ENCODE measurements at places on chromosomes 7 and 10.

DNA sequence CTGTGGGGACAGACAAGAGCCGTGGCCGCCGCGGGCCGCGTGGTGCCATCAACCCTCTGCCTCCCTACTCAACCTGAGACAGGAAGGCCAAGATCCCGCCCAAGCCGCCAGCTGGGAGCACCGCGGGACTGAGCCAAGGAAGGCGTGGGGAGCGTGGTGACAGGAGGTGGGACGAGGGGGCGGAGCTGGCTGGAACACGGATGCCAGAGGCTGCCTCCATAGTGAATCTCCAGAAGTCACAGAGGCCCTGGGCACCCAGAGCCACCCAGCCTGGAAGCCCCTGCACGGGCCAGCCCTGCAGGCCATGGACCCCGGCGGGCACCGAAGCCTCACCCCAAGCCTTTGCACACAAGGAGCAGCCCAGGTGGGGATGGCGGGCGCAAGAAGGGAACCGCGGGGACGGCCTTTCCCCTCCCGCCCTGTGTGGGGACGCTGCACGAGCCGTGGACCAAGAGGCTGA lies 18.1 kb upstream of the DPYSL4 start:
- DNase-seq: peak; percentile 25

DNA sequence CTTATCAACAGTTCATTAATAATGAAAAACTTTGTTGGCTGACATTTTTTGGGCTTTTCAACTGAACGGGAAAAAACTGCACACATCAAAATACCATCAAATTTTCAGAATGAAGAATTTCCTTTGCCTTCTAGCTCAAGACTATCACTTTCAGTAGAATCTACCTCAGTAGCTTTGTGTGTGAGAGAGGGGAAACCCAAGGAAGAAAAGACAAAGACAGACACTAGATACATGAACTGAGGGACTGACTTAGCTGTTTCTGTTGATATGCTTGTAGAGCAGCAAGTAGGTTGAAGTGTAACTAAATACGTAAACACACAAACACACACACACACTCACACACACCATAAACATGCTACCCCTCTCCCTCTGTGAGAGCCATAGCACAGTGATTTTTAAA lies 257.1 kb downstream of the CDK14 start:
- DNase-seq: no peak

- DNase-seq: no peak
These were observed 12.9 kb downstream of the AGK start for GRCh38 chr7:141563956-141564623.

- no peak for DNase-seq
These were observed 10.4 kb upstream of the CALML3 start for GRCh38 chr10:5514226-5514850.

DNA sequence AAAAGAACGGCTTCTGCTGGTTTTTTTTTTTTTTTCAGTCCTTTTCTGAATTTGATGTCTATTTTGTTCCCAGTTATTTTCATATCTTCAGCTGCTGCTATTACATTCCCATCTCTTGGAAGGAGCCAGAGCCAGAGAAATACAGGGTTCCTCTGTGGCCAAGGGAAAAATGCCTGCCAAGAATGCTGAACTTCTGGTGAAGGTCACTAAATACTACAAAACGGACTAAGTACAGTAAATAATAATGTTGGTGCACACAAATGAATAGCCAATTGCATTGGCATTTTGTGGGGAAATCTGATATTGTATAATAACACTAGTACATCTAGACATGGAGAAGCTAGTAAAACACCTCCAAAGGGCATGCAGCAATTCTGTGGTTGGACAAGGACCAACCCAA lies 56.3 kb upstream of the ZEB1 start:
- DNase-seq: no peak

GRCh38 chr10:30013757-30014156 lies 45.6 kb downstream of the JCAD start:
- DNase-seq: peak; percentile 78

- DNase-seq: no peak
These were observed 258.0 kb downstream of the XPNPEP1 start for GRCh38 chr10:109665321-109665720.

GRCh38 chr7:50362712-50363282 lies 58.3 kb downstream of the IKZF1 start:
- no peak for DNase-seq

DNA sequence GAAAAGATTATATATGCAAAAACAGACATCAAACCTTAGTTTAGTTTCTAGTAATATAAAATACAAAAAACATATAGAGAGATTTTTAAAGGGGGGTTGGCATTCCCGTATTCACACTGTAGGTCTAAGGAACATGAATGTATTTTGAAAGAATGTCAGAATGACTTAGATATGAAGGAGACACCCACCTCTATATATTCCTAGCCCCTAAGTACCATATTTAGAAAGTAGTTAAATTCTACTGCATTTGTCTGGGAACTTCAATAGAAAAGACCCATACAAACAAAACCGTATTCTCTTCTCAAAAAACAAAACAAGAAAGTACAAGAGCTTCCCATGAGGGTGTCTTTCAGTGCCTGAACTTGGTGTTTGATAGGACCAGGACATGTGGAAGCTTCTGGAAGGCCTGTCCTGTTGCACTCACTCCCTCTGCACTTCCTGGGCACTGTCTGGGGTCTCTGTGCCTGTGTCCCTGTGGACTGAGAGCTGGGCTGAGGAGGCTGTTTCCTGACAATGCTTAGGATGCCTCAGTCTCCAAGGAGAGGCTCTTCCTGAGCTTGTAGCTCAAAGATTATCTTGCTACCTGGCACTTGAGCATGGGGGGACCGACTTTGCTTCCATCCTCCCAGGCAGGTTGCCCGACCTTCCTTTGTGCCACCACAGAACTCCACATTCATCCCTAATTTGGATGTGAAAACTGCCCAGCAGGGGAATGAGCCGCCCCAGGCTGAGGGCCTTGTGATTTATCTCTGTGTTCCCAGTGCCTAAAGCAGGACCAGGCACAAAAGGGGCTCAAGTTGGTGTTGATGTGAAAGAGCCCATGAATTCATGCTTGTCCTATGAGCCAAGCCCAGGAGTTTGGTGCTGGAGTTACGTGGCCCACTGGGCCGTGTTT lies 44.4 kb upstream of the KLF6 start:
- no peak for DNase-seq
